Suppressor macrophage (primary cell): ENCODE measurements at places on chromosomes 7 and 10.
A peak's percentile ranks its signal among the peaks of the same experiment; 100 is the strongest.

DNA sequence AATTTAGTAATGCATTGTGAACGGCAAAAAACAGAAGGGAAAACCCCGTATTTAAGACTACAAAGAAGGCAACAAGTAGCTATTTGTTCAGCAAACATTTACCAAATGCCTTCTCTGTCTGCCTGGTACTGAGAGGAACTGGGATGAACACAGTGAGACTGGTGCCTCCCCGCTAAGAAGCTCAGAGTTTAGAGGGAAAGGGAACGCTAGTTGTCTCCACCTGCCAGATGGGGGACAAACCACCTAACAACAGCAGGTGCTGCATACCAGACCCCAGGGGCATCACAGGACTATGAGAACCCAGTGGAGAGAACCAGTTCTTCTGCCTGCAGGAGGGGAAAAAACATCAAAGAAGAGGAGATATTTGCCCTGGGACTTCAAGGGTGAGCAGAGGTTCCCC, 147.1 kb downstream of the SLC25A13 start:
- no peak for DNase-seq

GRCh38 chr7:85567983-85568382, 381.1 kb upstream of the SEMA3D start:
- peak; percentile 45 for DNase-seq

DNA sequence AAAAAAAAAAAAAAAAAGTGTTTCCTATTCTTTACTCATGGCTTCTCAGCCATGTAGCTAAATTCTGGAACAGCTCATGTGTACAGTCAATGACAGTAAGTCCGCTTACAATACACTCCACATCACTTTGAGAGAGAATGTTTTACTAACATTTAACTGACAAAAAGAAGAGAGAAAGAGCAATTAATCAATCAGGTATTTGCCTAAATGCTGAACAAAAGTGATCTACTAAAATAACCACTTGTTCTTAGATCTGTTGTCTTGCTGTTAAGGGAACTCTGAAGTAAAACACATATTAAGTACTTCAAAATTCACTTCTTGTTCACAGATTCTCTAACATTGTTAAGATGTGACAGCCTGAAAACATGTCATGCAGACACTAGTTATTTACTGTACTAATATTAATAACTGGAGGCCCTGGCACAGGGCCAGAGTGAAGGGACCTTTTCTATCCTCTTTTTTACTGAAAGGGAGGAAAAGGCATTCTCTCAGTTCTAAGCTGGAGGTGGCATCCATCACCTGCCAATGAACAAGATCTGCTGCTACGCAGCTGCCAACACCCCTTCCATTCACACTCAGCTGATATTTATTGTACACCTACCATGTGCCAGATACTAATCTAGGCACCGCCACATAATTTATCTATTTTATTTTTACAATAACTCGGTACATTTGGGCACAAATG, 72.6 kb downstream of the AHR start:
- DNase-seq = no peak

GRCh38 chr10:69693886-69694285, 63.8 kb downstream of the FAM241B start:
- no peak for DNase-seq

DNA sequence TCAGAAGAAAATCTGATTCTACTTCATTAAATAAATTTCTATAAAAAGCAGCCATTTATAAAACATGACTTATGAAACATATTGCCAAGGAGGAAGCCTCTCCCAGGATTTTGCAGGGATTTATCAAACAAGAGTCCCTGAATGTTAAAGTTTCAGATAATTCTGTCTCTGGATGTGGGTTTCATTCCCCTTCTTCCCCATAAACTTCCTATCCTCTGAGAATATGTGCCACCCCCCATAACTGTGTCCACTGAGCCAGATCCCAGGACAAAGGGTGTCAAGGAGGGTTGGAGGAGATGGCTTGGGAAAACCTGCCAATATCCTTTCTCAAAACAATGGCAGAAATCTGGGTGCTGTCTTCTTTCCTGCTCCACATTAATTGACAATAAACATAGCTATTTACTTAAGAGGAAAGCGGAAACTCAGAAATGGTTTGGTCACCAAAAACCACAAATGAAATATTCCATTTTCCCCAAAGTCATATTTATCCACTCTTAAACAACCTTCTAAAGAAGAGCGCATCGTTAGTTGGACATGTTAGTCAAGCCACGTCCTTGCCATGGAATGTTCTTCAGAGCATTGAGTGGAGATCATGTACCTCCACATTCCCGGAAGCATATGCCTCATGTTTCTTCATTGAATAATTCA, 54.3 kb upstream of the AKR1E2 start:
- no peak for DNase-seq

- no peak for DNase-seq
Observed at GRCh38 chr7:48355346-48355745, 184.1 kb downstream of the ABCA13 start.
